CD4-positive, alpha-beta T cell treated with Interleukin-2 at 100 ng/mL for 4 hours (primary cell): ENCODE measurements at places on chromosomes 7 and 10.

DNA sequence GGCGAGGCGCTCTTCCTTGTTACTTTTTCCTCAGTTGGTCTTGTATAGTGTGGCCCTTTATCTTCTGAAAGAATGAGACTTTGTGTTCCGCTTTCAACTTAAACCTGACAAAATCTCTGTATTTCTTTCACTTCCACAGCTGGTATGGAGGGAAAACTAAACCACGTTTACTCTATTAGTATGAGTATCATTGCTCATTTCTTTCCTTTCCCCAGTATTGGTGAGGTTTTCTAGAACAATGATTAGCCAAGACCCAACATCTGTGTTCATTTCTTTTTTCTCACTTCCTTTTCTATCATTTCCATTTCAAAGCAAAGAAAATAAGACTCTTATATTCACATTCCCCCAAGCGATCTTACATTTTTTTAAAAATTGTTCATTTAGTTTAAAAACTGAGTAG, 165.3 kb downstream of the PAXIP1 start:
- DNase-seq = no peak

GRCh38 chr7:53050433-53050832, 15.0 kb downstream of the POM121L12 start:
- DNase-seq = no peak

DNA sequence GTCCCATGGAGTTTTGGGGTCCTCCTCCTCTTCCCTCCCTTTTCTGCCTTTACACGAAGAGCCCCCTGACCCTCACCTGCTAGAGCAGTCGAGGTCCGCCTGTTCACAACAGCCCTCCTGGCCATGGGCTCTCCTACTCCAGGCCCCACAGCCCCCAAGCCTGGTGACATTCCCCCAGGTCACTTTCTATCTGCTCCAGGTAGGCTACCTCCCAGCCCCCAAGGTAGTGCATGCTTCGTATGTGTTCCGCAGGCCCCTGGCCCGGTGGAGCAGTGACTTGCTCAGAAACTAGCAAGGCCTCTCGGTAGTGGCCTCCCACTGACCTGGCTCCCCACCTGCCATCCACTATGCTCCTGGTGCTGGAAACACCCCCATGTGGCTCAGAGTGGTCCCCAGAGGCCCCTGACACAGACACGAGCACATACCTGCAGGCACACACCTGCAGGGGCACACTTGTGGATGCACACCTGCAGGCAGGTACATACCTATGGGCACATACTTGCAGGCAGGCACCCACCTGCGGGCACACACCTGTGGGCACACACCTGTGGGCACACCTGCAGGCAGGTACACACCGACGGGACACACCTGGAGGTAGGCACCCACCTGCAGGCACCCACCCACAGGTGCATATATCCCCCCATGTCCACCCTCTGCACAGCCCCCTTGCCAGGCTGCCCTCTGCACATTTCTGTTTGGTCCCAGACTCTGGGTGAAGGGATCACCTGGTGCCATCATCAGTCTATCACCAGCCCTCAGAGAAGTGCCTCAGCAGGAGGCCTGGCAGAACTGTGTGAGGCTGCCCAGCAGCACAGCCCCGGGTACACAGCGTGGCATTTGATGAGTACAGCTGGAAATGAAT, 322.5 kb downstream of the PTPRN2 start:
- no peak for DNase-seq

- DNase-seq = no peak
Observed at GRCh38 chr10:102777711-102778453, 34.1 kb downstream of the WBP1L start.

GRCh38 chr10:32190890-32191491, 134.8 kb upstream of the KIF5B start:
- DNase-seq = peak; percentile 60

- no peak for DNase-seq
Observed at GRCh38 chr7:32062150-32062549, 8.1 kb downstream of the PDE1C start.

DNA sequence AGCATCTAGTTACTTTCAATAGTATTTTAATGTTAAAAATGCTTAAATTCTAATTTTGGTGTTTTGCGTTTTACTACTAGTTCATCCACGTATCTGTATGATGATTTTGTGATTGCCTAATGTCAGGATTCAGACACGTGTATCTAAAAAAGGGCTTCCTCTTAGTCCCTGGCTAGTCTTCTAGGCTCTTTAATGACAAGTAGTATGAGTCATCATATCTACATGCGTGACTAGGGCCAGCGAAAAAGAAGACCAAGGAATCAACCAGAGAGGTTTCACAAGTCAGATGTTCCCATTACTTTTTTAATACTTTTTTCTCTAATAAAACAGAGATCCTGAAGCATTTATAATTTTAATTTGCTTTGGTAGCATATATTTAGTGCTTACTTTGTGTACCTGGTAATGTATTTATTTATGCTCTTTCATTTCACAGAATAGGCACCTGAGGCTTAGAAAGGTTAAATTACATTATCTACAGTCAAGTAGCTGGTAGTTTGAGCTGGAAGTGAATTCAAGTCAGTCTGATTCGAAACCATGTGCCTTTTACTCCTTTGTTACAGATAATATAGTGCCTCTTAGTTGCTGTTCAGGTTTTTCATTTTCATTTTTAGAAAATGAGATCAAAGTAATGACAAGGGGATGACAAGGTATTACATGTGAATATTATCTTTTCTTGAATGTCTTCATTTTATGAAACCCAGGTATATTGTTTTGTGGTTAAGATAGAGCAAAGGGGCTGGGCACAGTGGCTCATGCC, 140.3 kb downstream of the FOXP2 start:
- DNase-seq = no peak

DNA sequence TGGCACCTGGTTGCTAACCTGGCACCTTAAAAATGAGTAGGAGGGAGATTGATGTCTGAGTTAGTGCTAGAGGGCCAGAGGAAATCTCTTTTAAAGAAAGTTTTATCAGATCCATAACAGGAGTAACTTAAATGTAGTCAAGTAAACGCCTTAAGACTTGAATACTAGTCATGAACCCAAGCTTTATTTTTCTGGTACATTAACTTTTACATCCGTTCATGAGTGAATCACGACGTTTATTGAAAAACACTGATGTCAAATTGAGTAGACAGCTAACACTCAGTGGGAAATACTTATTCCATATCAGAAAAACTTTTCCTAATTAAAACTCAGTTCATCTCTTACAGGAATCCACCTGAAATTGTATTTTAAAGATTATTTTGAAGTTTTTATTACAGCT, 6.9 kb upstream of the LAMB1 start:
- DNase-seq = no peak

GRCh38 chr10:29285624-29286051, 3.2 kb upstream of the LYZL1 start:
- DNase-seq = no peak

GRCh38 chr10:86712317-86712707, 44.0 kb downstream of the LDB3 start:
- DNase-seq = no peak

DNA sequence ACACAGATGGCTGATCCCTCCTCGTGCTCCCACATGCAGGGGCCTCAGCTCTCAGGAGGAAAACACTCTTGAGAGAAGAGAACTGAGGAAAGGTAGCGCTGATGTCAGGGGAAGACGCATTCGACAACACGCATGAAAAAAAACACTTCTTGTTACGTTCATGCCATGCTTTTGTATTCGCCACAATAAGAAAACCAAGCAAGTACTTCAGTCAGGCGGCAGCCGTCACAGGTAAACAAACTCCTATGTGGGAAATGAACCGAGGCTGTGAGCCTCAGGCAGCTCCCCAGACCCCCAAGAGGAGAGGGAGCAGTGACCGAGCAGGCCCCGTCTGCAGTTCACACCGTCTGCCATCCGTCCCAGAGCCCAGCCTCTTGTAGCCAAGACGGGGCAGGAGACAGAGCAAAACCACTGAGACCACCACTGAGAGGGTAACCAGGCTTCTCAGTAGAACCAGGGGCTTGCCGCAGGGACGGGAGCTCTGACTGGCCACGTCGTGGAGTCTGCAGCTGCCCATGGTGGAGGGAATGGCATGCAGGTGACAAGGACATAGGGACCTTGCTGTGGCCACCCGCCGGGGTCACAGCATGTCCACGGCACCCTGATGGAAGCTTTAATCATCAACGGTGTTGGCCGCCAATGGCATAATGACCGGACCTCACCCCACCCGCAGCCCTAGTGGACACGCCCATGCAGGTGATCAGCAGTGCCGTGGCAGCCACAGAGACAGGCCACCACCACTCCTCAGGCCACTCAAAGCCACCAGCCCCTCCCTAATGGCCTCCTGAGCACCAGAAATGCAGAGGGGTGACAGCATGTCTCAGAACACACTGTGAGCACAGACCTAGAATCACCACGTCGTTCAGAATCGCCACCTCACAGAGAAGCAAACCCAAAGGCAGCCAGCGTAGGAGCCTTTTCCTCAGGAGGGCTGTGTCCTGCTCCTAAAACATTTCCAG, 304.3 kb downstream of the PTPRN2 start:
- DNase-seq = no peak

DNA sequence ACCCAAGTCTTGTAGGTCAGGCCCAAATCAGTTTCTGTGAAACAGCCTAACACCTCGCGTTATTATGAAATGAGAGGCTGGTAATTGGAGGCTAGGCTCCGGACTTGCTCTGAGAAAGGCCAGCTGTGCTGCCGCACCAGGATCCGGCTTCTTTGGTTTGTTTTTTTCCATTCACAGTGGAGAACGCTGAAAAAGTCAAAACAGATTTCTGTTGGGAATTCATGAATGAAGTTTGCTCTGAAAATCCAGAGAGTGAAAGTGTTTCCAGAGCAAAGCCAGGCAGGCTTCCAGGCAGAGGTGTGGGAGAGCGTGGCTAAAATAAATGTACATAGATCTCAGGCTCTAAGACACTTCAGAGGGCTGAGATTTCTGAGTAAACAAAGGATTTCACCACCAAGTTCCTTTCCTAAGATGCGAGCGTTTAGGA, 240.1 kb downstream of the TRIL start:
- DNase-seq = no peak

DNA sequence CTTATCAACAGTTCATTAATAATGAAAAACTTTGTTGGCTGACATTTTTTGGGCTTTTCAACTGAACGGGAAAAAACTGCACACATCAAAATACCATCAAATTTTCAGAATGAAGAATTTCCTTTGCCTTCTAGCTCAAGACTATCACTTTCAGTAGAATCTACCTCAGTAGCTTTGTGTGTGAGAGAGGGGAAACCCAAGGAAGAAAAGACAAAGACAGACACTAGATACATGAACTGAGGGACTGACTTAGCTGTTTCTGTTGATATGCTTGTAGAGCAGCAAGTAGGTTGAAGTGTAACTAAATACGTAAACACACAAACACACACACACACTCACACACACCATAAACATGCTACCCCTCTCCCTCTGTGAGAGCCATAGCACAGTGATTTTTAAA, 257.1 kb downstream of the CDK14 start:
- no peak for DNase-seq

GRCh38 chr10:8051109-8051821, 3.2 kb upstream of the GATA3 start:
- no peak for DNase-seq

DNA sequence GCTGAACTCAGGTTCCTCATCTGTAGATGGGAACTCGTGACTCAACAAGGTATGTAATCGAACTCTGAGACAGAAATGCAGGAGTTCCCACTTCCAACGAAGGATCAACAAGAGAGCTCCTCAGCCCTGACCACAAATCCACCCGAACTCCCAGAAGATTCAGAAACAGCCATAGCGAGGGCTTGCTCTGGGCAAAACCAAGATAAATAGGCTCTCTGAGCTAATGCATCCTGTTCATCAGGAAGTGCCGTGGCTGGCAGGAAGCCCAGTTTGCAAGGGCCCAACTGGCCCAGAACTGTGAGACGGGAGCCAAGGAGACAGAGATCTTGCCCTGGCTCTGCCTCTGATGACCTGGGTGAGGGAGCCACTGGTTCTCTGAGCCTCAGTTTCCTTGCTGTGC, 141.7 kb upstream of the PFKP start:
- no peak for DNase-seq

DNA sequence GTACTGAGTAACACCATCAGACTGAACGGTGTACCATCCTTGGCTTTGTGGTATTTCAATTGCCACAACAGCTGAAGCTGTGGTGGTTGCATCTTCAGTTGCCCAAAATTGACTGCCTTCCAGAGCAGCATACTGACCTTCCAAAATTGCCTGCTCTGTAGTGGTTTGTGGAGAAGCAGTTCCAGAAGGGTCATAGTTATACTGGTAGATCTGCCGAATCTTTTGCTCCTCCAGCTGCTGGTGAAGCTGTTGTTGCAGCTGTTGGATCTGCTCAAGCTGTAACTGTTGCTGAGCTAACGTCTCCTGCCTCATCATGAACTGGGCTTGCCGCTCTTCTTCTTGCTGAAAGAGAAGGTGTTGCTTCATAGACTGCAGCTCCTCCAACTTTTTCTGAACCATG, 212.2 kb downstream of the PCLO start:
- no peak for DNase-seq

- DNase-seq = peak; percentile 47
Observed at GRCh38 chr7:129163875-129164544, 19.5 kb downstream of the TSPAN33 start.

DNA sequence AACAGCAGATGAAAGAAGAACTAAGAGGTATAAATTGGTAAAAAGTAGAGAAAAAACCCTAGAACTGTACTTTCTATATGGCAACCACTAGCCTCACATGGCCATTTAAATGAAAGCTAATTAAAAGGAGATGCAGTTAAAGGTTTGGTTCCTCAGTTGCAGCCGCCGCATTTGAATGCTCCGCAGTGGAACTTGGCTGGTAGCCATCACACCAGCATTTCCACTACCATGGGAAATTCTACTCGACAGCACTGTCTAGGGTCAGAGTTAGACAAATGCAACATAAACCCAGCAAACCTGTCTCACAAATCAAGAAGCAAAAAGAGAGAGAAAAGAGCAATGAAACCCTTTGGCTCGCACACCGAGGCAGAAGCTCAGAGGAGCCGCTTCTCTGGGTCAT, 29.7 kb downstream of the VIPR2 start:
- no peak for DNase-seq

DNA sequence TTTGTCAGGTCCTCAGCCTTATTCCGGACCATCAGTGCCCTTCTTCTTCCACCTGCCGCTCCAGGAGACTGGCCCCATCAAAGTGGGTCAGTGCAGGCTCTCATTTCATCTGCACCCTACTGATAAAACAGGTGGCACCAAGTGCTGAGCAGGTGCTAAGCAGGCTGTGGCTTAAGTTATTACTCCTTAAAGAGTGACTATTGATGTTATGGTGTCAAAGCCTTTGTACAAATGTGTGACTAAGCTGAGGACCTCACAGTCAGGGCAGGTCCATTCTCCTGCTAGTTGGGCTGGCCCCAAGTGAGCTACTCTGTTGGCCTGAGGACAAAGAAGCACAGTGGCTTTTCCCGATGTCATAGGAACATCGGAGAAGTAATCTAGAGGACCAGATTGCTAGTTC, 11.2 kb upstream of the CALD1 start:
- DNase-seq = no peak

GRCh38 chr10:78995987-78996791, 72.6 kb upstream of the ZMIZ1 start:
- no peak for DNase-seq

DNA sequence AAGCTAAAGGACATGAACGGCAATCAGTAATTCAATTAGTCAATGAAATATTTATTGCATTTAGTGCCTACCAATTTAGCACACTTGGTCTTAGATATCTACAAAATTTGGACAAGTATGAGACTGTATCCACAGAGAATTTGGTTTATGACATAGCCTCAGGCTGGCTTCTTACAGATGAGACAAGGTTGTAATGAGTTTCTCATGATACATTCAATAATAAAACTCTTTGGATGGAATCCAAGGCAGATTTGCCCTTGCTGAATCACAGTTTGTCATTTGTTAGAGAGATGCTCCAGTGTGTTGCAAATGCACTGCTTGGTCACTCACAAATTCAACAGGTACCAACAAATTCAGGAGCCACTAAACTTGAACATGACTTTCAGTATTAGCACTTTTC, 162.5 kb downstream of the GPR37 start:
- DNase-seq = no peak

- no peak for DNase-seq
Observed at GRCh38 chr7:1397491-1398327, 61.6 kb downstream of the MICALL2 start.
